Sigmoid colon (tissue), 7 donors: ENCODE measurements at places on chromosomes 2 and 18. TPM values are rescaled to one million over a fixed set of nuclear protein-coding genes. Genes with fewer than 3 reads are reported as not detected.

TTL gene
- 25.0 TPM for total RNA-seq

DNER gene
- 9.8 TPM for total RNA-seq

NETO1 gene
- not detected for total RNA-seq

UGT1A5 gene
- not detected for total RNA-seq

MROH2A gene
- total RNA-seq, result not detected

COPS9 gene
- total RNA-seq, result 306 TPM

MARCHF4 gene
- total RNA-seq, result 0.14 TPM

KCNG2 gene
- not detected for total RNA-seq

TUBA3E gene
- total RNA-seq, result not detected

SPAG16 gene
- total RNA-seq, result 70.3 TPM

DSG4 gene
- not detected for total RNA-seq

NR4A2 gene
- 5.0 TPM for total RNA-seq

MC4R gene
- not detected for total RNA-seq

TMEM163 gene
- 0.33 TPM for total RNA-seq

SS18 gene
- 98.8 TPM for total RNA-seq

GAL3ST2 gene
- not detected for total RNA-seq

HOXD8 gene
- 13.9 TPM for total RNA-seq

VIL1 gene
- total RNA-seq, result not detected

C18orf32 gene
- total RNA-seq, result 53.9 TPM

CAD gene
- 9.1 TPM for total RNA-seq

TMX3 gene
- 41.5 TPM for total RNA-seq

EIF2AK3 gene
- total RNA-seq, result 16.6 TPM

C1GALT1C1L gene
- total RNA-seq, result 1.1 TPM

WDR75 gene
- 29.4 TPM for total RNA-seq

ANKMY1 gene
- 14.0 TPM for total RNA-seq

CCDC142 gene
- 17.1 TPM for total RNA-seq

ANKRD30BL gene
- total RNA-seq, result not detected

RND3 gene
- total RNA-seq, result 31.3 TPM

DSG2 gene
- total RNA-seq, result 1.8 TPM

ATP8B1 gene
- total RNA-seq, result 14.9 TPM

TXNDC2 gene
- not detected for total RNA-seq

ZNF521 gene
- total RNA-seq, result 12.0 TPM

C2orf80 gene
- total RNA-seq, result not detected

MAP2 gene
- total RNA-seq, result 11.9 TPM

COL3A1 gene
- total RNA-seq, result 1,567 TPM

CPO gene
- total RNA-seq, result 1.1 TPM

ASXL2 gene
- total RNA-seq, result 14.6 TPM

CHRNG gene
- total RNA-seq, result not detected

LYG1 gene
- total RNA-seq, result 1.2 TPM

CCDC68 gene
- total RNA-seq, result 4.3 TPM

NPHP1 gene
- total RNA-seq, result 11.1 TPM

RAB27B gene
- 0.55 TPM for total RNA-seq

NYAP2 gene
- total RNA-seq, result not detected

ACVR1C gene
- total RNA-seq, result 1.9 TPM

CFAP221 gene
- not detected for total RNA-seq

POMC gene
- total RNA-seq, result 21.0 TPM

INPP5D gene
- total RNA-seq, result 8.7 TPM

FMNL2 gene
- 24.6 TPM for total RNA-seq

VWA3B gene
- total RNA-seq, result not detected

CFC1 gene
- not detected for total RNA-seq

UGT1A3 gene
- total RNA-seq, result not detected

IL36RN gene
- not detected for total RNA-seq

SFT2D3 gene
- total RNA-seq, result 8.6 TPM

HSPD1 gene
- total RNA-seq, result 115 TPM

RNF144A gene
- 12.1 TPM for total RNA-seq

CNGA3 gene
- 4.3 TPM for total RNA-seq

TRIM54 gene
- total RNA-seq, result not detected

CYP1B1 gene
- total RNA-seq, result 24.6 TPM

GPR39 gene
- 0.28 TPM for total RNA-seq
